ENCODE measurements at places on chromosomes 16 and 17. TPM values are rescaled to one million over a fixed set of nuclear protein-coding genes. Genes with fewer than 3 reads are reported as not detected.

Gene ATP2C2
- total RNA-seq = not detected

GRCh38 chr17:11278186-11278991 lies 37.4 kb downstream of the SHISA6 start:
- no peak for DNase-seq

Gene PDPR
- 12.4 TPM for total RNA-seq

- DNase-seq = no peak
These were observed 123.0 kb downstream of the KCNJ2 start for GRCh38 chr17:70292366-70292765.
